ENCODE measurements at places on chromosomes 13 and 19. TPM values are rescaled to one million over a fixed set of nuclear protein-coding genes. Genes with fewer than 3 reads are reported as not detected.

GRCh38 chr13:107811233-107812013 lies 403.9 kb downstream of the LIG4 start:
- DNase-seq = no peak

DNA sequence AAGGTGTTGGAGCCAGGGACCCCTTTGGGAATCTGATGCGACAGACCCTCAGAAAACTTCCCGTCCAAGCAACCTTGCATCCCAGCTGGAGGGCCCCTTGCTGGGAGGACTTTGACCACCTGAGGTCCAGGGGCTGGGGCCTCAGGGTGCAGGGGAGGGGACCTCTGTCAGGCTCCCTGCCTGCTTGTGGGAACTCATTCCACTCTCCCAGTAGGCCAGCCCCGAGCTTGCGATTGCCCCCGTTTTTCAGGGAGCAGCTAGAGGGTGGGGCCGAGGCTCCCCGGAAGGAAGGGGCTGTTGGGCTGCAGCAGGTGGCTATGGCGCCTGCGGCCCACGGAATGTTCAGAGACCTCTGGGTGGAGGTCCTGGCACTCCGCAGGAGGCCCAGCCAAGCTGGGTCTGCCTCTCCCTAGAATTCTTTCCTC lies 2.8 kb downstream of the GNA11 start:
- no peak for DNase-seq

GRCh38 chr13:85544756-85545155 lies 254.5 kb downstream of the SLITRK6 start:
- DNase-seq = no peak

Gene TEX29
- polyA plus RNA-seq = 0.22 TPM

Gene ACOD1
- polyA plus RNA-seq = not detected

Gene CATSPERD
- not detected for polyA plus RNA-seq
